ENCODE measurements at places on chromosomes 11 and 22.

DNA sequence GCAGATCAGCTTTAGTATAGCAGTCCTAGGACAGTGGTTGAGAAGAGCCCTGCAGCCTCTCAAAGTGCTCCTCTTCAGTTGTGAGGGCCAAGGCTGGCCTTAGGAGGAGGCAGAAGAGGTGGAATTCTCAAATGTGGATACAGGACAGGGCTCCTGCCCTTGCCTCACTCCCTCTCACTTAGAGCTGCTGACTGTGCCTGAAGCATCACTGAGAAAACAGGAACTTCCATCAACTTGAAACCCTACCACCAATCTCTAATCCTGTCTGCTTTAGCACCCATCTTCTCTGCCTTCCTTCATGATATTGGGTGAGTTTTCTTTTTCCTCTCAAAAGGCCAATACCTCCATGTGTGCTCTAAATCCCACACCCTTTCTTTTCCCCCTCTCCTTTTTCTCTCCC lies 14.4 kb upstream of the UCP3 start:
- DNase-seq = no peak

GRCh38 chr22:24444729-24445466 lies 17.5 kb downstream of the ADORA2A start:
- no peak for DNase-seq

GRCh38 chr11:79852176-79852575 lies 411.3 kb upstream of the TENM4 start:
- no peak for DNase-seq

DNA sequence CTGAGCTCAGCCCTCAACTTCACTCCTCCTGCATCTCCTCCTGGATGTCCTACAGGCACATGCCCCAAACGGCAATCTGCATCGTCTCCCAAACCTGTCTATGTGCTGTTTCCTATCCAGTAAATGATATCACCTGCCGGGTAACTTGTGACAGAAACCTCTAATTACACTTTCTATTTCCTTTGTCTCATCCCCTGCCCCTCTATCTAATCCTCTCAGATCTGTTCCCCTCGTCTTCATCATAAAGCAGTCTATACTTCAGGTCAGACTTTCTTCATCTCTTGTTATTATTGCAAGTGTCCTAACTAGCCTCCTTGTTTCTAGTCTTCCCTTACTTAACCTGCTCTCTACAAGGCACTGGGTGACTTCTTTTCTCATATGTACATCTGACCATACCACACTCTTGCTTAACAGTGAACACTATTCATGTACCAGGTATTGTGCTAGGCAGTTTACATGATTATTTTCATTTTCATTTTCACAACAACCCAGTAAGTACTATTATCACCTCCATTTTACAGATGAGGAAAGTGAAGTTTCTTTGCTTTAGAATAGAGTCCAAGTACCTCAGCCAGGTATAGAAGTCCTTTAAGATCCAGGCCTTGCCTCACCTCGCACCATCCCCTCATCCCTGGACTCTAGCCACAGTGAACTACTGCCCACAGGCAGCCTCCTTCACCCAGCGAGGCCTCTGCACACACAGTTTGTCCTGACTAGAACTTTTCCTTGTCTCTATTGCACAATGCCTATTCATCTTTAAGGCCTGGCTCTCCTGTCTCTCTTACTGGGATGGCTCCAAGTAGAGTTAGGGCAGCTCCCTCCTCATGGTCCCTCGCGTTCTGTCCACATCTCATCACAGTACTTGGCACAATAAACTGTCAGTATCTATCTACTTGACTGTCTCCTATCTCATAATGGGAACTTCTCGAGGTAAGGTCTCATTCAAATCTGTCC lies 22.1 kb upstream of the UCP3 start:
- no peak for DNase-seq

DNA sequence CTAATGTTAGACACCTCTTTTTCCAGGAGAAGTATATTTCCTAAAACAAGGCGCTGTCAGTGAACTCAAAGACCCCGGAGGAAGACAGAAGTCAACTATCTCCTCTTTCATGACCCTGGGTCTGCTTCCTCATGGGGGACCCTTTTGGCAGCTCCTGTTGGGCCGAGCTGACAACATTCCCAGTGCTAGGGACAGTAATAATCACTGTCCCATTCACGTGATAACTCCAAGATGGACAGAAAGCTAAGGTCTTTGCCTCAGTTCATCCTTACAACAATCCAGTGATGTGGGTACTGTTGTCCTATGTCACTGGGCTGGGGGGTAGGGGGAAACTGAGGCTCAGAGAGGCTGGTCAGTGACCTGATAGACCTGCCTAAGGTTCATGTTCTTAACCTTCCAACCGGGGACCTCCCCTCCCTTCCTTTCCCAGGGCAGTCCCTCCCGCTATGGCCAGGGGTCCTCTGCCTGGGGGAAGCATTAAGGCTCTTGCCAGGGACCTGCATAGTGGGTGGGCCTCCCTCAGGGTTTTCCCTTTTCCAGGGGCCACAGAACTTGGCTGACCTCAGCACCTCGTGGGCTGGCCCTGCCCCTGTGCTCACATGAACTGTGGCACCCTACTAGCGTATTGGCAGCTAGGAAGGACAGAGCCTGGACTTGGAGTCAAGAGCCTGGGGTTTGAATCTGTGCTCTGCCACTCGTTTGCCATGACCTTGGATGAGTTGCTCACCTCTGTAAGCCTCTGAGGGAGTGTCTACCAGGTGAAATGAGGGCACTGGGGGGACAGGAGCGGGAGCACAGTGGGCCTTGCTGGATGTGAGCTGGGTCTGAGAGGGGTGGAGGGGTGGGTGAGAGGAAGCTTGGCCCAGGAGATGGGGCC lies 53.6 kb downstream of the LRRC32 start:
- no peak for DNase-seq

GRCh38 chr11:104291646-104292045 lies 127.7 kb upstream of the PDGFD start:
- no peak for DNase-seq
